Activated T-helper 1 cell treated with anti-CD3 and anti-CD28 coated beads, Interleukin-2, amount 50 U/mL, for 16 hours (primary cell): ENCODE measurements at places on chromosomes 2 and 18.

- DNase-seq = no peak
Observed at GRCh38 chr2:17232776-17233556, 285.3 kb downstream of the RAD51AP2 start.

- DNase-seq = no peak
Observed at GRCh38 chr2:68722712-68723111, 11.9 kb upstream of the ARHGAP25 start.

DNA sequence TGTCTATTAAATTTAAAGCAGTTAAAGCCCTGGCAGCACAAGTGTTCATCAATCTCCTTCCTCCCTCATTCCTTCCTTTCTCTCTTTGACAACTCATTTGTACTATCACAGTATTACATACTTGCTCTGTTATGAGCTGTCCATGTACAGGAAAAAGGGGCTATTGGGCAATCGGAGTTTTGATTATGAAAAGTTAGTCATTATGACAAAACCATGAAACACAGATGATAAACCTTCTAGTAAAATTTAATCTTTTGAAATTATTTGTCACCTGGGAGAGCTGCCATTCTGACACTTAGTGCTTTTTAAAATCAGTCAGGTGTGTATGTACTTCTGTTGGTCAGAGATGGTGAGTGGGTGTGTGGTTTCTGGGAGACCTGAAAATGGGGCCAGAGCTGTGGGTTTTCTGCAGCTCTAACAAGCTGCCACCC lies 39.4 kb downstream of the MAP4K4 start:
- DNase-seq = no peak

DNA sequence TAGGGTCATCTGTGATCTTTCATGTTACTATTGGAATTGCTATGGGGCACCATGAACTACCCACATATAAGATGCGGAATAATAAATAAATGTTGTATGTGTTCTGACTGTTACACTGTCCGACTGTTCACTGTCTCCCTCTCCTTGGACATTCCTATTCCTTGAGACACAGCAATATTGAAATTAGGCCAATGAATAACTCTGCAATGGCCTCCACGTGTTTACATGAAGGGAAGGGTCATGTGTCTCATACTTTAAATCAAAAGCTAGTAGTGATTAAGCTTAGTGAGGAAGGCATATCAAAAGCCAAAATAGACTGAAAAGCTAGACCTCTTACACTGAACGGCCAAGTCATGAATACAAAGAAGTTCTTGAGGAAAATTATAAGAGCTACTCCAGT lies 751.3 kb downstream of the SOCS6 start:
- DNase-seq = no peak

DNA sequence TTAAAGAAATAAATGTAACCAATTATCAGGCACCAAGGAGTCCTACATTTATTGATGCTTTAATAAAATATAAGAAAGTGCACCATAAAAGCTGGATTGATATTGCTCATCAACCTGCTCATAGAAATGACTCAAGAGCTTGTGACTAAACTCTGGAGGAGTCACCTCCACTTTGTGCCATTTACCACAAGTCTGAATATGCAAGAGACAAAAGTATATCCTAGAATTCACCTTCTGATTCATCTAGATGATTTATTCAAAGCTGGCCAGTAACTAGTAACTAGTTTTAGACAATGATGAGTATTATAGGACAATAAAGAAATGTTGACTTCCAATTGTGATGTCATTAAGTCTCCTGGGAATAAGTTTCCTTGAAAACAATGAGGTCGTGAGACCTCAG lies 146.0 kb upstream of the SOX11 start:
- no peak for DNase-seq

- no peak for DNase-seq
Observed at GRCh38 chr2:103396152-103396551, 634.3 kb downstream of the TMEM182 start.
